Fibroblast of upper back skin (primary cell): ENCODE measurements at places on chromosomes 6 and 20.

- no peak for DNase-seq
Measured at GRCh38 chr6:80134065-80134464, 27.6 kb downstream of the BCKDHB start.

DNA sequence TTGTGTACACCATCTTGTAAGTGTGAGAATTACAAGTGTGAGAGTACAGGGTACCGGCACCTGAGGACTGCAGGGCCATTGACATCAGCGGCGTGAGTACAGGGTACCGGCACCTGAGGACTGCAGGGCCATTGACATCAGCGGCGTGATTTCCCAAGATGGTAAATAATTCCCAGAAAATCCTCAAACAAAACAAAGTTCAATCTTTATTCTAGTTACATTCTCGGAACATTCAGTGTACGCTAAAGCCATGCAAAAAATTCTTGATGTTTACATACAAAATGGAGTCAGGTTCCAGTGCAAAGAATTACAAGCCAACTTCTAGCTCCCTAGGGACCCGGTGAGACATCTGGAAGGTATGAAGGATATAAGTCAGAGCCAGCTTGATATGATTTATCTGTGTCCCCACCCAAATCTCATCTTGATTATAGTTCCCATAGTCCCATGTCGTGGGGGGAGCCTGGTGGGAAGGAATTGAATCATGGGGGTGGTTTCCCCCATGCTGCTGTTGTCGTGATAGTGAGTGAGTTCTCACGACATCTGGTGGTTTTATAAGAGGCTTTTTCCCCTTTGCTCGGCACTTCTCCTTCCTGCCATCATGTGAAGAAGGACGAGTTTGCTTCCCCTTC lies 172.7 kb downstream of the TTLL2 start:
- peak; percentile 5 for DNase-seq

- peak; percentile 97 for DNase-seq
Measured at GRCh38 chr6:88725111-88725975, 238.1 kb downstream of the RNGTT start.

GRCh38 chr20:1965520-1966351 lies 28.1 kb downstream of the PDYN start:
- DNase-seq, result peak; percentile 55

DNA sequence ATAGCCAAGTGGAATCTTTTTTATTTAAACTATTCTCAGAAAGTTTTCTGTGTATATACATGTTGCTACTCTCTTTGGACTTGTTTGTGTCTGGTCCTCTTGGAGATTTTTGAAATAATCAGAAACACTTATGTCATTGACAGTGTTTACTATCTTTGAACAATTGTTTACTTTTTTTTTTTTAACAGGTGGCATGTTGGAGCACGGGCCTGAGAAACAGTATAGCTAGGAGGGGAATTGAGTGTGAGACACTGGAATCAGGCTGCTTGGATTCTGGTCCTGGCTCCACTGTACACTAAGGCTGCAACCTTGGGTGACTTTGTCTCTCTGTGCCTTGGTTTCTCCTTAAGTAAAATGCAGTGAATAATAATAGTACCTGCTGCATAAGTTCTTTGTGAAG lies 279.6 kb downstream of the PRL start:
- DNase-seq, result no peak

GRCh38 chr6:20160541-20161283 lies 51.6 kb downstream of the MBOAT1 start:
- no peak for DNase-seq

DNA sequence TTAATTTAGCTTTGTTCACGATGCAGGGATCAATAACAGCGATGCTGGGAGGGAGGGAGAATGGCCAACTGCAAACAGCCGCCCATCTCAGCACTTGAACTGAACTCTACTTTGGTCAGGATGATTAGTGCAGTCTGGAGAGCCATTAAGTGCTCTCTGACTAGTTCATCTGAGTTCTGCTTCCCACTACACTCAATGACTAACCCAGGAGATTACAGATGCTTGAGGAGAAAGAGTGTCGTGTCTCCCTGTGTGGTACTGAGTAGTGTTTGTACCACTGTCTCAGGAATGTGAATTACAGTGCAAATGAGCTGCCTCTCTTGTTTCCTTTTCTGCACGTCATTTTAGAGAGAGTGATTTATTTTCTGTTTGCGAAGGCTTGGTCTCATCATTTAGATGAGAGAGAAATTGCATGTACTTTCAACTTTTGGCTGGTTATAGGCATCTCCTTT lies 23.5 kb downstream of the CARMIL1 start:
- peak; percentile 94 for DNase-seq

- no peak for DNase-seq
Measured at GRCh38 chr6:166411271-166411670, 28.5 kb upstream of the MPC1 start.

GRCh38 chr20:57188576-57189079 lies 77.8 kb downstream of the BMP7 start:
- no peak for DNase-seq

GRCh38 chr6:138981416-138981815 lies 6.6 kb downstream of the REPS1 start:
- no peak for DNase-seq

- DNase-seq, result no peak
Measured at GRCh38 chr6:116463301-116463700, 2.1 kb downstream of the CALHM6 start.

DNA sequence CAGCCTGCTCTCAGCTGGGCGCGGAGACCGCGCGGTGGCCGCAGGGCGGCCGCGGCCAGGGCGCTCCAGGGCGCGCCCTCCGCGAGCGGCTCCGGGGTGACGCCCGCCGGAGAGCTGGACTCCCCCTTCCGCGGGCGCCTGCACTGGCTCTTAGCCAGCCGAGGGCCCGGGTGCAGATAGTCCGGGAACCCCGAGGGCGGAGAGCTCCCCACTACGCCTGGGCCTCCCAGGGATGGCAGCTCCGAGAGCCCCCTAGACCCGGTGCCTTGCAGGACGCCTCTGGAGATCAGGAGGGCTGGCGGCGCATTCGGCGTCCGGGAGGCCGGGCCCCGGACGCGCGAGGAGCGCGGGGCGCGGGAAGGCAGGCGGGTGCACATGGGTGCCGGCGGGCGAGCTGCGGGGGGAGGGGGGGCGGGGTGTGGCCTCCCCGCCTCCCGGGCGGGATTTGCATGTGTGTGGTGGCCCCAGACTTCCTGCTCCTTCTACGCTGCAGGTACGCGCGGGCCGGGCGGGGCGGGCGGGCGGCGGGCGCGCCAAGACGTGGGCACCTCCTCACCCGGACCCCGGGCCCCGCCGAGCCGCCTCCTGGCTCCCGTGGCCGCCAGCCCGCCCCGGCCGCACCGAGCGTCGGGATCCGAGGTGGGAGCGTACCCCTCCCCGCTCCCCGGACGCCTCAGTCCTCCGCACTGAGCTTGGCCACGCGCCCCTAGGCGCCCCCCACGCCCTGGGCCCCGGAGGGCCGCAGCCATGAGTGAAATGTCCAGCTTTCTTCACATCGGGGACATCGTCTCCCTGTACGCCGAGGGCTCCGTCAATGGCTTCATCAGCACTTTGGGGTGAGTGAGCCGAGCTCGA lies at the start of gene ITPR3:
Gene ITPR3 (plus strand): TSS at position 467 of the 855 bp plus-strand sequence. CDS start 281 bp downstream, at position 748.
- DNase-seq, result peak; percentile 10

DNA sequence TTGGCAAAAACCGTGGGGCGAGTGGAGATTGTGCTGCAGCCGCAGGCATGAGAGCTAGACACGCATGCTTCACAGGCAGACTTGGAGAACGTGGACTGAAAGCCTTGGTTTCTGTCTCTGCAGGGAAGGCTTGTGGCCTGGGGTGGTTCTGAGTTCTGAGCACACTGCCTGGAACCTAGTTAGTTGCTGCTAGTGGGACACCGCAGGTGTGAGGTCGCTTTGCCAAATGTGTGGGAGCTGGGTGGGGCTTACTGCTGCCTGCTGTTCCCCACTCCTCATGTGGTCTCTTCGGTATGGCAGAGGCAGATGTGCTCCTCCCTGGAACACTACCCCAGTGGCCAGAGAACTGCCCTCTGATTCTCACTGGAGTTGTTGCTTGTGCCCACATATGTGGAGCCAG lies 484.0 kb downstream of the MMUT start:
- DNase-seq, result no peak

DNA sequence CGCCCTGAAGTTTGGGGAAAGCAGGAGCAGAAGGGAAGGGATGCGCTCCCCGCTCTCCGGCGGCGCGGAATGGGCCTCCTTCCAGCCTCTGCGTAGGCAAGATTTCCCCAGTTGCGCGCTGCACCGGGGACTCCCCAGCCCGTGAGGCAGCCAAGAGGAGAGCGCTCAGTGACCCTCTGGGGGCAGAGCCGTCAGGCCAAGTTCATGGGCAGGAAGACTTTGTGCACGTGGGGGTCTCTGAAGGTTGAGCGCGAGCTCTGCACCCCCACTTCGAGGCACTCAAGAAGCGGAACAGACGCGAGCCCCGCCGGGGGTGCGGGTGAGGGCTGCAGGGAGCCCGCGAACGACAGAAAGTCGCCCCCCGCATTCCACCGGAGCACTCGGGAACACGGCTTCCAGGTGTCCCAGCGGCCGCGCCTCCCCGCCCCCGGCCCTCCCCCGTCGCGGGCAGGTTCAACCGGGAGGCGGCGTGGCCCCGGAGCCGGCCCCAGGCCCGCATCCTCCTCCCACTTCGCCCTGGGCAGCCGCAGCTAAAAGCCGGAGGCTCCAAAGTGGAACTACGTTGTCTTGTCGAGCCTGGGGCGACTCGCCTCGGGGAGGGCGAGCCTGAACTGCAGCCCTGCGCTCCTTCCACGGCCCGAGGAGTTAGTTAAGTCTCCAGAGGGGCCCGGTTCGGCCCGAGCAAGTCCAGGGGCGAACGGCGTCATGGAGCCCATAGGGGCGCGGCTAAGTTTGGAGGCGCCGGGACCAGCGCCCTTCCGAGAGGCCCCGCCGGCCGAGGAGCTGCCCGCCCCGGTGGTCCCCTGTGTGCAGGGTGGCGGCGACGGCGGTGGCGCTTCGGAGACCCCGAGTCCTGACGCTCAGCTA lies at the start of gene PPP1R3G:
Gene PPP1R3G (plus strand): TSS at position 561 of the 867 bp plus-strand sequence. CDS start 145 bp downstream, at position 706.
- DNase-seq, result peak; percentile 57
